ENCODE measurements at places on chromosomes 3 and 15. TPM values are rescaled to one million over a fixed set of nuclear protein-coding genes. Genes with fewer than 3 reads are reported as not detected.

SQOR gene
- polyA plus RNA-seq: 128 TPM

SLC28A2 gene
- 0.25 TPM for polyA plus RNA-seq

LRRC15 gene
- polyA plus RNA-seq: 0.03 TPM

TGM4 gene
- polyA plus RNA-seq: not detected

CNTN3 gene
- 1.3 TPM for polyA plus RNA-seq

CMTM7 gene
- 5.7 TPM for polyA plus RNA-seq

ARRDC4 gene
- polyA plus RNA-seq: 33.2 TPM

HTR3E gene
- not detected for polyA plus RNA-seq

LYZL4 gene
- polyA plus RNA-seq: not detected

PEAK1 gene
- polyA plus RNA-seq: 6.6 TPM

PIF1 gene
- 8.7 TPM for polyA plus RNA-seq

SEMA4B gene
- 17.2 TPM for polyA plus RNA-seq

TJP1 gene
- polyA plus RNA-seq: 13.0 TPM

BRPF1 gene
- 4.1 TPM for polyA plus RNA-seq

NKIRAS1 gene
- polyA plus RNA-seq: 5.9 TPM

CRYBG3 gene
- polyA plus RNA-seq: 10.2 TPM

FAM81A gene
- polyA plus RNA-seq: 0.75 TPM

Data from stomach (tissue), 19 donors.